ENCODE measurements at places on chromosomes 6 and 20.
A peak's percentile ranks its signal among the peaks of the same experiment; 100 is the strongest.

DNA sequence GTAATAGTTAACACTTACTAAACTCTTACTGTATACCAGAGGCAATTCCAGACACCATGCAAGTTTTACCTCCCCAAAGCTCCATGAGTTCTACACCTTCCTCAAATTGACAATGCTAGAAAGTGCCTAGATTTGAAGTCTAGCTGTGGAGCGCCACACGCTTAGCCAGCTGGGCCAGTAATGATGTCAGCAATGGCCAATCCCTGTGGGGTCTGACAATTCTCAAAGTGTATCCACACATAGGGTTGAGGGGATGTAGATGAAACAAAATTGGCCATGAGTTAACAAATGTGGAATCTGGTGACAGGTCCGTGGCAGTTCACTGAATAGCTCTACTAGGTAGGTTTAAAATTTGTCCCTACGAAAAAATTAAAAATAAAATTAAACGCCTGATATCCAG lies 1.3 kb downstream of the ZNF343 start:
- no peak for DNase-seq

- DNase-seq = no peak
Observed at GRCh38 chr20:51458751-51459439, 83.6 kb downstream of the NFATC2 start.

DNA sequence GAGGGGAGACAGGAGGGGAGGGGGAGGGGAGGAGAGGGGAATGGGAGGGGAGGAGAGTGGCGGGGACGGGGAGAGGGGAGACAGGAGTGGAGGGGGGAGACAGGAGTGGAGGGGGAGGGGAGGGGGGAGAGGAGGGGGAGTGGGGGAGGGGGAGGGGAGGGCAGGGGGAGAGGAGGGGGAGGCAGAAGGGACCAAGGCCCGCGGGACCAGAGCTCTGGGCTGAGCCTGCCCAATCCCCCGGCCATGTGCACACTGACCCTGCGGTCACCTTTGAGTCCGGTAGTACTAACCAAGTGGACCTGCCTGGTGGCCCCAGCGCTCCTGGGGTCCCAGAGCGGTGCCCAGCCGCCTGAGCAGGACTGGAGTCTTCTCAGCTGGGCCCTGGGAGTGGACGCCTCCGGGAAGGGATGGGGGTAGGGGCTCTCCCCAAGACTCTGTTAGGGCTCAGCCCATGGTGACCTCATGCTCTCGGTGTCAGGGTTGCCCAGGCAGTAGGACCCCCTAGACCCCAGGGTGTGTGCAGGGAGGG lies 471 bp upstream of the KCNQ2 start:
- no peak for DNase-seq

DNA sequence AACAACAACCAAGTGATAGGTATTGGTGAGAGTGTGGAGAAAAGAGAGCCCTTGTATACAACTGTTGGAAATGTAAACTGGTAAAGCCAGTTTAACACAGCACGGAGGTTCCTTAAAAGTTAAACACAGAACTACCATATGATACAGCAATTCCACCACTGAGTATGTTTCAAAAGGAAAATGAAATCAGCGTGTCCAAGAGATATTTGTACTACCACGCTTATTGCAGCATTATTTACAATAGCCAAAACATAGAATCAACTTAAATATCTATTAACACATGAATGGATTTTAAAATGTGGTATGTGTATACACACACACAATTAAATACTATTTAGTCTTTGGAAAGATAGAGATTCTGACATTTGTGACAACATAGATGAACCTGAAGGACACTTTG lies 1.1 kb downstream of the PTCHD4 start:
- DNase-seq = no peak

GRCh38 chr6:101294676-101295075 lies 98.8 kb upstream of the GRIK2 start:
- no peak for DNase-seq

DNA sequence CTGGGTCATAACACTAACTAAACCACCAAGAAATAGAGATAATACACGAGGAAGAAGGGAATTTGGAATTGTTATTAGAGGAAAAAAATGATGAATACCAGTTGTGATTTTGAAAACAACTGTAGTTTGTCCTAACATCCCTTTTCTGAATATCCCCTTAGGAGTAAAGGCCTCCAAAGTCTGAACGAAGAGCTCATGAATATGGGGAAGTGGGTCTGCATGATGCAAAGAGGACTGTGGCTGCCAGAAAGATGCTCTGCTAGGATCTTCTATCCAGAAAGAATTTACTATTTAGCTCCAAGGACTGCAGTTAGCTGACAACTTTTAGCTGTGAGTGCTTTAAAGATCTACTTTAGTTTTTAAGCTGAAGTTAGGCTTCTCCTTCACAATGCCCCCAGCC lies 308.8 kb upstream of the HS3ST5 start:
- no peak for DNase-seq

- DNase-seq = no peak
Observed at GRCh38 chr20:1720226-1720625, 62.6 kb upstream of the SIRPG start.

DNA sequence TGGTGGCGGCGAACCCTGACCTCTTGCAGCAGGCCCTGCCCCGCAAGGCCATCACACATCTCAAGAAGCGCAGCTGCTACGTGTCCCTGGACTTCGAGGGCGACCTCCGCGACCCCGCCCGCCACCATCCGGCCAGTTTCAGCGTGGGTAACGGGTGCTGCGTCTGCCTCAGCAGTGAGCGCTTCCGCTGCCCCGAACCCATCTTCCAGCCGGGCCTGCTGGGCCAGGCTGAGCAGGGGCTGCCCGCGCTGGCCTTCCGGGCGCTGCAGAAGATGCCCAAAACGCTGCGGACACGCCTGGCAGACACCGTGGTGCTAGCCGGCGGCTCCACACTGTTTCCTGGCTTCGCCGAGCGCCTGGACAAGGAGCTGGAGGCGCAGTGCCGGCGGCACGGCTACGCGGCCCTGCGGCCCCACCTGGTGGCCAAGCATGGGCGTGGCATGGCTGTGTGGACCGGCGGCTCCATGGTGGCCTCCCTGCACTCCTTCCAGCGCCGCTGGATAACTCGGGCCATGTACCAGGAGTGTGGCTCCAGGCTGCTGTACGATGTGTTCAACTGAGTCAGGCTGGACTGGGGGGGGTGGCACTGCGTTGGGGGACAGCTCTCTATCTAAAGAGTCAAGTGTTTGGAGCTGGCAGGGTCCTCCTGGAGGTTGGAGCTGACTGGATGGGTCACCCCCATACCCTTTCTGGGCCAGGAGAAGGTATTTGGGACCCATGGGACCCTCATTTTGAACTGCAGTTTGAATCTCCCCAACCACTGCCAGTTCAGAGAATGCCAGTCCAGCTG lies 1.1 kb downstream of the ACTL10 start:
- no peak for DNase-seq

DNA sequence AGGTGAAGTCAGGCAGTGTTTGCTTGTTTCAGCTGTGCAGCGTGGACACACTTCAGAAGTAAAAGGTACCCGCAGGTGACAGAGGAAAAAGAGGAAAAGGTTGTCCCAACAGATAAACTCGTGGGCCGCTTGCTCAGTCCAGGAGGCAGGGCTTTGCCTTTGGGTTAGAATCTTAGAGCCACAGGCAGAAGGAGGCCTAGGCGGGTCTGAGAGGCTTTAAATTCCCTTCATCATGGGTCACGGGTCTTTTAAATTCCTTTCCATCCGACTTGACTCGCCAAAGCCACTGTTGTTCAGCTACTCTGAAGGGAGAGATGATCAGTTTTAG lies 48.2 kb downstream of the AGPAT4 start:
- no peak for DNase-seq

DNA sequence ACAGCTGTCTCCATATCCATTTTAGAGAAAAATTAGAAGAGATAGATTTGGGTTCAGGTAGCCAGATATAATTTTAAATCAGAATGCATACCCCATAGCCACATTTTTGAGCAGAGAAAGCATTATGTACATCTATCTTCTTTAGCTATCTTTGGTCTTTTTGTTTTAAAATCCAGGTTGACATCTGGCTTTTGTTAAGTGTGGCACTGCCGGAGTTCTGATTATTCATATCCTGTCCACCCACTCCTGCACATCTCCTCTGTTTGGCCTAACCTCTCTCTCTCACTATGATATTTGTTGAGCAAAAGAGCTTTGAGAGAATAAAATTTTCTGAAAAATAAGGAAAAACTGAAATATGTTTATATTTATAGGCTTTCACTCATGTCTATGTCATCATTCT lies 189.7 kb downstream of the PACRG start:
- no peak for DNase-seq

DNA sequence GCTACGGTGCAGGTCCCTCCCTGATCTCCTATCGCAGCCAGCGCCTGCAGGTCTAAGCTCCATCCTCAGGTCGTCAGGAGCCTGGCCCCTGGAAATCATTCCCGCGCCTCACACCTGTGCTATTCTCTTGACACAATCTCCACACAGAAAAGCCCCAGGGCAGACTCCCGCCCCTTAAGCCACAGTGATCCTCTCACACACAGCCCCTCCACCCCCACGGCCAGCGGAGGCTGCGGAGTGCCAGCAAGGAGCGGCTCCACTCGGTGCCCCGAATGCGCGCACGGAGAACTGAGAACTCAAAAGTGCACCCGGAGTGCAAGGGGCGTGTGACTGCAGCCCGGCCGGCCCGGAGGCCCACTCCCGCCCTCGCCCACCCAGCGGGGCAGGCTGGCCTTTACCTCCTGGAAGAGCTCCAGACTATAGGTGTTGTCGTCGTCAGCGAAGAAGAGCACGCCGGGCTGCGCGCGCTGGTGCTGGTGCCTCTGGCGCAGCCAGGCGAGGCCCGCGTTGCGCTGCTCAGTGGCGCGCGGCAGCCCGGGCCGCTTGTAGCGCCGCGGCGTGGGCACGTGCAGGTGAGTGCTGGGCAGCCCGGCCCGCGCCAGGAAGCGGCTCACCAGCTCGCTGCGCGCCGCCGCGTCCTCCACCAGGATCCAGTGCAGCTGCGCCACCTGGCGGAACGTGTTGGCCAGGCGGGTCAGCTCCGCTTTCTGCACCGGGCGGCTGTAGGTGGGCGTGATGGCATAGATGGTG lies 1.2 kb downstream of the B3GAT2 start:
- DNase-seq = peak; percentile 88

DNA sequence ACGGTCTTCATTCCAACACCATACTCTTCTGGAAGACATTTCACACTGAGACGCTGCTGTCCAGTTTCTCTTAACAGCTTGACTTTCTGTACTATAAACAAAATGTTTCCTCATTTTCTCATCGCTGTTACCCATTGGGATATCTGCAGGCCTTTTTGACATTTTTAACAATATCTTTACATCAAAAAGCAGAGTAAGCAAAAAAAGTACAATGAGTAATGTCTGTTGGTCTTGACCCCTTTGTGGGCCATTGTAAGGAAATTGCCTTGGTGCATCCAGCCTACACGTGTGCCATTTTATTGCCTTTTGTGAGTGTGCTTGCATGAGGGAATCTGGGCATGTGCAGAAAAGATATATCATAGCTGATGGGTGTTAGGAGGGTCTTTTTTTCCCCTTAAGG lies 129.1 kb upstream of the MANEA start:
- no peak for DNase-seq

- no peak for DNase-seq
Observed at GRCh38 chr6:4066029-4066755, 12.7 kb downstream of the FAM217A start.

DNA sequence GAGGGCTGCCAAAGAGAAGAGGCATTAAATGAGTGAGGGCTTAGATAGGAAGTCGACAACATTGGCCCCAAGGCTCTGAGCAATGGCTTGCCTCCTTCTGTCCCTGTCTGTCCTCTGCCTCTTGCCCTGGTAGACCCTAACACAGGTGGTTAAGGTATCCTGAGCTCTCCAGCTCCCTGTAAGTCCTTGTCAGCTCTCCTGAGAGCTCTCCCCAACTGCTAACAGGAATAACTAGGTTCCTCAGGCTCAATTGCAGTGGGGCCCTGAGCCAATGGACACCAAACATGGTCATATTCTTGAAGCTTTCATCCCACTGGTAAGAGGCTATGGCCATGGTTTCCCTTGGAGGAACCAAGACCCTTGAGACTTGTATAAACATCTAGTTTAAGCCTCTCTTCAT lies 5.0 kb upstream of the CPNE1 start:
- DNase-seq = no peak

DNA sequence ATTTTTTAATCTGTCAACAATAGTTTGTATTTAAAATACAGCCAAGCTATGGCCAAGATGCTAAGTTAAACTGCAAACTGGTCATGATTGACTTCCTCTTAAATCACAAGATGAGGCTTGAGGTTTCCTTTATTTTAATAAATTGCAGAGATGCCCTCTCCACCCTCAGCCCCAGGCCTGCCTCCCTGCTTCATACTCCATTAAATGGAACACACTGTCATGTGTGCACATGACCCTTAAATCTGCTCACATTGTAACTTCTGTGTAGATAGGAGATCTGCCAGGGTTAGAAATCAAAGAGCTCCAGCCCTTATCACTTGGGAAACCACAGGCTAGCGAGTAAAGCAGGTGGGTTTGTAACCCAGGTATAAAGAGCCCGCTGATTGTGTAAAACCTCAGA lies 20.8 kb downstream of the DUSP22 start:
- no peak for DNase-seq

DNA sequence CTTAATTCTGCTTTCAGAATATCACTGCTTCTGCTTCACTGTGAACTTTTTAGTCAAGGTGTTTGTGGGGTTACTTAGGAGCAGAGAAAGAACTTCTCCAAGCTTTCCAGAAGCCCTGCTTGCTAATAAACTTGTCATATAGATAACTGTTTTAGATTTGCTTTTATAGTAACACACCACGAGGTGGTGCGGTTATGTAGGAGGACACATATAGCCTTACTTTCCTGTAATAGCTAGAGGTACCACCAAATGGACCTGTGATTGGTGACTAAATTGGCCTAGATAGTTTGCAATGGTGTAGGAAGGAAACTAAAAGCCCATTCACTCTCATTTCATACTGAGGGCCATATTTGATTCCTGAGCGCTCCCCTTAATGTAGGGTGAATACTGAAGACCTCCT lies 52.3 kb upstream of the BCLAF1 start:
- no peak for DNase-seq

GRCh38 chr20:19995220-19995863 lies 21.8 kb upstream of the NAA20 start:
- no peak for DNase-seq

- no peak for DNase-seq
Observed at GRCh38 chr6:154894902-154895301, 100.2 kb upstream of the TIAM2 start.
